ENCODE measurements at places on chromosomes 6 and 20. TPM values are rescaled to one million over a fixed set of nuclear protein-coding genes. Genes with fewer than 3 reads are reported as not detected.

USP49 gene
- total RNA-seq, result 5.2 TPM

C20orf202 gene
- total RNA-seq, result not detected

BMP2 gene
- total RNA-seq, result 0.92 TPM

GMDS gene
- total RNA-seq, result 34.3 TPM

VWA7 gene
- 0.15 TPM for total RNA-seq

GJA1 gene
- 194 TPM for total RNA-seq

HLA-DOB gene
- 0.56 TPM for total RNA-seq

OARD1 gene
- 12.2 TPM for total RNA-seq

RHAG gene
- total RNA-seq, result not detected

LY6G6F gene
- not detected for total RNA-seq

CD24 gene
- 1.3 TPM for total RNA-seq

TMEM30A gene
- 154 TPM for total RNA-seq

NOX3 gene
- not detected for total RNA-seq

Data from chondrocyte (in vitro differentiated cells).